ENCODE measurements at places on chromosomes 3 and 15. TPM values are rescaled to one million over a fixed set of nuclear protein-coding genes. Genes with fewer than 3 reads are reported as not detected.

- peaks cover 1% of the 10 kb centered on the region for H3K4me1 ChIP-seq
- no peak overlapping the region for H3K4me3 ChIP-seq
- H3K27ac ChIP-seq = no peak overlapping the region
- H3K36me3 ChIP-seq = no peaks in the 10 kb centered on the region
- no peak for DNase-seq
These were observed 9.8 kb upstream of the SLC9C1 start for GRCh38 chr3:112303764-112304325.

GRCh38 chr15:68148039-68148438, 57.1 kb downstream of the CALML4 start:
- H3K4me1 ChIP-seq = peaks cover 8% of the 10 kb centered on the region
- H3K36me3 ChIP-seq = peaks cover 29% of the 10 kb centered on the region
- no peak overlapping the region for H3K4me3 ChIP-seq

GRCh38 chr3:58419780-58420507, 13.7 kb downstream of the PDHB start:
- no peak for DNase-seq
- peaks cover 25% of the 10 kb centered on the region for H3K36me3 ChIP-seq

- no peak overlapping the region for H3K27ac ChIP-seq
- no peak overlapping the region for H3K4me3 ChIP-seq
- H3K27me3 ChIP-seq = peaks cover 22% of the 10 kb centered on the region
- DNase-seq = no peak
These were observed 1.2 kb downstream of the MLF1 start for GRCh38 chr3:158571969-158572765.

GRCh38 chr15:97084650-97085049, 754.1 kb downstream of the NR2F2 start:
- no peak overlapping the region for H3K4me3 ChIP-seq
- H3K4me1 ChIP-seq = no peaks in the 10 kb centered on the region
- DNase-seq = no peak
- no peak overlapping the region for H3K27ac ChIP-seq
- no peaks in the 10 kb centered on the region for H3K27me3 ChIP-seq

DNA sequence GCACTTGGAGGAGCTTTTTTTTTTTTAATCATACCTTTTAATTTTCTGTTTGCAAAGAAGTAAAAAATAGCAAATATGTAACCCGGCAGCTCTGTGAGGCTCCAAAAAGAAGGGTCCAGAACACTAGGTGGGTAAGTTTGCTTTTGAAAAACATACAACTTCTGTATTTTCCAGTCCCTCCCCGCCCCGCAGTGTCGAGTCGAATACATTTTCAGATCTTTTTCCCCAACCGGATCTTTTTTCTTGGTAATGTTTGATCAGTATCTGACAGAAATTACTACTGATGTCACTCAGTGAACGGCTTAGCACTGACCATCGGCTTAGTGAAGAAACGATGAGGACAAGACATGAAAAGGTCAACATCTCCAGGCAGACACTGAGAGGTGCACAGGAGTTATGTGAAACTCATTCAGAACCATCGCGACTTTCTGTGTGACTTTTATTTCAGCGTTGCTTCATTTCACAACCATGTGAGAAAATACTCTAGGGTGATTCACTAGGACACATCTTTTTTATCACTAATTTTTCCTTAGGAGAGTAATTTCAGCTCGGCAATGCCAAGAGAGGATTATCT, 11.0 kb downstream of the ISL2 start:
- H3K27me3 ChIP-seq = peaks cover 46% of the 10 kb centered on the region
- H3K36me3 ChIP-seq = peaks cover 7% of the 10 kb centered on the region
- no peak overlapping the region for H3K27ac ChIP-seq
- DNase-seq = no peak
- peaks cover 19% of the 10 kb centered on the region for H3K4me1 ChIP-seq

DNA sequence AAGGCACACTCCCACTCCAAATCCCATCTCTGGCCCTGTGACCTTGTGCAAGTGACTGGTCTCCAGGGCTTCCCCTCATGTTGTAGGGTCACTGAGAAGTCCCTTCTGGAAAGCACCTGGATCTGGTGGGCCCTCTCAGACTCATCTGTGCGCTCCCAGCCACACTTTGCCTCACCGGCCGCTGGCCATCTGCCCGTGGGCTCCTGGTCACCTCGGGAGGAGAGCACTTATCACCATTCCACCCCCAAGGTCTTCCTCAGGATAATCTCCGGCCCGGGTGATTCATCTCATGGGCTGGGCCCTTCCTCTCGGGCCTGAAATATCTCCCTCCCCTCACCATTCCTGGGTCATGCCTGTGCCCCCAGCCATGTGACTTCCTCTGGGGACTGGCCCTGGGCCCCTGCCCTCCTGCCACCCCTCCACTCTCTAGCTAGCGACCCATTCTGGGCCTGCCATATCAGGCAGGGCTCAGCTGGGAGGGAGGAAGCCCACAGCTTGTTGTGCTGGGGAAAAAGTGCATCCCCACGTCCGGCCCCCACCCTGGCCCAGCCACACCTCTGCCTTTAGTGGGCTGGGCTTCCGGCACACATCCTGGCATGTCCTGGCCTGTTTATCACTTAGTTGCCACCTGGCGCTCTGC, 10.6 kb upstream of the WNT7A start:
- H3K4me1 ChIP-seq = peaks cover 33% of the 10 kb centered on the region
- DNase-seq = peak; percentile 79
- H3K36me3 ChIP-seq = peaks cover 11% of the 10 kb centered on the region
- peaks cover 2% of the 10 kb centered on the region for H3K27me3 ChIP-seq
- H3K4me3 ChIP-seq = peak overlapping the region; percentile 62

DNA sequence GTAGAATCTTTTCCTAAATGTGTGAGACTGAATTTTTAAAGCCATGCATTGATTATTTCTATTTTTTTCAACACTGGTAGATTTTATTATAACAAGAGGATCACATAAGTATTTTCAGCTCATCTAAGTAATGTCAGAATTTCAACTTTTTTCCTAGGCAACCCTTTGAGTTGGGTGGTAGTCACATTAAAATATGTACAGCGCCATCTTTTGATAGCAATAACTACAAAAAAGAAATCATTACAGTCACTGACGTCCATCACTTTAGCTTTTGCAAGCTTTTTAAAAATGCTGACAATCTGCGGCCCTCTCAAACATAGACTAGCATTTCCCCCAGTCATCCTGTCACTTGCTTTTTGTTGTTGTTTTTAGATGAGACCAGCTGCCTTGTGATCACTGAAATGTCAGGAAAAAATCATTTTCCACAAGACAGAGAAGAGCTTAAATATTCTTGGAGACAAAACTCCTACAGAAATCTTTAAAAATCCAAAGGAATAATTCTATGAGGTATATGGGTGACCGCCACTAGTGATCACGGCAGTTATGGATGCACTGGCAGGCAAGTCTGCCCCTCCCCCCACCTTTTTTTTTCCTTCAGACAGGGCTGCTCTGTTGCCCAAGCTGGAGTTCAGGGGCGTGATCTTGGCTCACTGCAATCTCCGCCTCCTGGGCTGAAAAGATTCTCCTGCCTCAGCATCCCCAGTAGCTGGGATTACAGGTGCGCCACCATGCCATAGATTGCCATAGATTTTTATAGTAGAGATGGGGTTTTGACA, 384.0 kb upstream of the KCNMB2 start:
- DNase-seq = no peak
- no peaks in the 10 kb centered on the region for H3K4me1 ChIP-seq
- no peak overlapping the region for H3K27ac ChIP-seq
- no peak overlapping the region for H3K4me3 ChIP-seq

GRCh38 chr3:101229681-101230080, 90.7 kb downstream of the IMPG2 start:
- H3K4me1 ChIP-seq = no peaks in the 10 kb centered on the region
- H3K27ac ChIP-seq = no peak overlapping the region
- H3K27me3 ChIP-seq = no peaks in the 10 kb centered on the region
- DNase-seq = no peak
- no peak overlapping the region for H3K4me3 ChIP-seq
- no peaks in the 10 kb centered on the region for H3K36me3 ChIP-seq

GRCh38 chr3:56928379-56929068, 126.8 kb upstream of the ARHGEF3 start:
- H3K4me1 ChIP-seq = peaks cover 76% of the 10 kb centered on the region
- H3K4me3 ChIP-seq = no peak overlapping the region
- H3K27ac ChIP-seq = peak overlapping the region; percentile 73
- peaks cover 4% of the 10 kb centered on the region for H3K36me3 ChIP-seq

DNA sequence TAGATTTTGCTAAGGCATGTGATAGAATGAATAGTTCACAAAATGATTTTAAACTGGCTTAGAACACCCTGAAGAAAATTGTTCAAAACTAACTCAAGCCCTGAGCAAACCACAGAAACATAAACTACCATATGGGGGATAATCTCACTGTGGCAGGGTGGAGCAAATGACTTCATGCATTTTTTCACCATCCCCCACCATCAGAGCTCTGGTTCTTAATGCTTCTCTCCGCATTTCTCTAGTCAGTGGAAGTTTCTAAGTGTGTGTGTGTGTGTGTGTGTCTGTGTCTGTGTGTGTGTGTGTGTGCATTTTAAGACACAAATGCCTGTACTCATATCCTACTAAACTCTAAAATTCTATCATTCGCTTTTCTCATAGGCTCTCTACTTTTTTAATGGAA, 107.1 kb upstream of the PHLDB2 start:
- H3K4me1 ChIP-seq = no peaks in the 10 kb centered on the region
- DNase-seq = no peak
- no peak overlapping the region for H3K4me3 ChIP-seq
- no peaks in the 10 kb centered on the region for H3K36me3 ChIP-seq

GRCh38 chr15:91970142-91970541, 116.6 kb downstream of the SLCO3A1 start:
- no peak for DNase-seq
- H3K4me3 ChIP-seq = no peak overlapping the region
- H3K4me1 ChIP-seq = no peaks in the 10 kb centered on the region

DNA sequence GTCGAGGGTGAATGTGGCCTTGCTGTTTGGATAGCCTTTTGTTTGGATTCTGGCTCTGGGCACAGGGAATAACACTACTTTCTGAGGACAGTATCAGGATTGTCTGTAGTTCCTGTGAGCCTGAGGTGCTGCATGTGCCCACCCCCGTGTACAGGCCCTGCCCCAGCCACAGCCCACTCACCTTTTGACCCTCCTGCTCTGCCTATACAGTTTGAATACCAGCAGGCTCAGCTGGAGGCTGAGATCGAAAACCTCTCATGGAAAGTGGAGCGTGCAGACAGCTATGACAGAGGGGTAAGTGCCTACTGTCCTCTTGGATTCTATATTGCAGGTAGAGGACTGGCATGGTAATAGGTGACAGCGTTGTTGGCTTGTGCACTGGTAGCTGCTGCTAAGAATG, 7.4 kb upstream of the P4HTM start:
- peaks cover 8% of the 10 kb centered on the region for H3K4me1 ChIP-seq
- no peak overlapping the region for H3K27ac ChIP-seq
- H3K4me3 ChIP-seq = no peak overlapping the region
- peaks cover 53% of the 10 kb centered on the region for H3K36me3 ChIP-seq

DNA sequence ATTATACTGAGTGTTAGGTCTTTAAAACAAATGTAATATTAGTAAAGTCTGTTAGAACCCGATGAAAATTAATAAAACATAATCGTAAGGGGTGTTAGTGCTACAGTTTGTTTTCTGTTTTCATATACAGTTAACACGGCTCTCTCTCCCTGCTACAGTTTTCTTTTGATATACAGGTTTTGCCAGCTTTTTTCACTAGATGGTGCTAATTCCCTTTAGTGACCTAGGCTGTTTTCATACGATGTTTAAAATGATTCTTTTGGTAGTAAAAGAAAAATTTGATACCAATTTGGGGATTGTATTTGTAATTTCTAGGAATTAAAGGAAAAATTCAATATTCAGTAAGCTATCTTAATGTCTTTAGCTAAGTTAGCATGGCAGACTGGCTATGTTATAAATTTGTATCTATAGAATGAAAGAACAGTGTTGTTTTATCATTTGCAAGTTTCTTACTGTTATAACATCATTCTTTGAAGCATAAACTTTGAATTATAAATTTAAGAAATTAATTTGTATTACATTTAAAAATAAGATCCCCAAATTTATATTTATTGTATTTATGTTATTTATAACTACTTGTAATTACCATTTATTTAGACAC, 11.5 kb downstream of the APH1B start:
- no peak overlapping the region for H3K27ac ChIP-seq
- H3K4me3 ChIP-seq = no peak overlapping the region
- DNase-seq = no peak

GRCh38 chr3:58422756-58423325, 10.8 kb downstream of the PDHB start:
- peaks cover 30% of the 10 kb centered on the region for H3K36me3 ChIP-seq
- no peak for DNase-seq
- no peaks in the 10 kb centered on the region for H3K27me3 ChIP-seq

- no peaks in the 10 kb centered on the region for H3K36me3 ChIP-seq
- H3K4me3 ChIP-seq = no peak overlapping the region
- no peak overlapping the region for H3K27ac ChIP-seq
- H3K4me1 ChIP-seq = no peaks in the 10 kb centered on the region
These were observed 31.5 kb upstream of the VEPH1 start for GRCh38 chr3:157534725-157535161.

DNA sequence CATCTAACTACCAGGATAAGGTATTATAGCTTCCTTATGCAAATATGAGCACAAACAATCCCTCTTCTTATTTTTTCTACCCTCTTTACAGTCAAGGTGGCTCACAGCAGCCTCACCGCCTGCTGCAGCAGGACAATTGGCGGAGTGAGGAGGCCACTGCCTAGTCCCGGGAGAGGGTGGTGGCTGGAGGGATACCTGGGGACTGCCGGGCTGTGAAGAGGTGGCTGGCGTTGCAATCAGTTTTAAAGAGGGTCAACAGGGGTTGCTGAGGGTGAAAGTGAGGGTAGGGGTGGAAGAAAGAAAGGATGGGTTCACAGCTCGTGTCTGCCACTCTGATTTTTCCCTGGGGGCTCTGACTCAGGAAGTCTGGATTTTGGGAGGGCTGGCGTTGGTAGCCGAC, 105.1 kb upstream of the SLC6A6 start:
- no peak overlapping the region for H3K4me3 ChIP-seq
- DNase-seq = no peak
- H3K27me3 ChIP-seq = peaks cover 28% of the 10 kb centered on the region
- no peak overlapping the region for H3K27ac ChIP-seq
- no peaks in the 10 kb centered on the region for H3K36me3 ChIP-seq
- peaks cover 8% of the 10 kb centered on the region for H3K4me1 ChIP-seq

CLDND1 gene
- total RNA-seq = 410 TPM

CHRFAM7A gene
- total RNA-seq = 2.3 TPM

TGM5 gene
- 0.37 TPM for total RNA-seq

TRPM7 gene
- 38.0 TPM for total RNA-seq

GPR87 gene
- total RNA-seq = not detected

SLCO3A1 gene
- 32.7 TPM for total RNA-seq

Measured in activated CD8-positive, alpha-beta T cell treated with anti-CD3 and anti-CD28 coated beads, Interleukin-2, amount 10 ng/mL, durations not matched to agents 7 days and 5 days (primary cell).